Stimulated activated CD4-positive, alpha-beta T cell treated with anti-CD3 and anti-CD28 coated beads, Interleukin-1b, Interleukin-23, amount 100 ng/mL, for 1 hour (primary cell): ENCODE measurements at places on chromosomes 1 and 21.

DNA sequence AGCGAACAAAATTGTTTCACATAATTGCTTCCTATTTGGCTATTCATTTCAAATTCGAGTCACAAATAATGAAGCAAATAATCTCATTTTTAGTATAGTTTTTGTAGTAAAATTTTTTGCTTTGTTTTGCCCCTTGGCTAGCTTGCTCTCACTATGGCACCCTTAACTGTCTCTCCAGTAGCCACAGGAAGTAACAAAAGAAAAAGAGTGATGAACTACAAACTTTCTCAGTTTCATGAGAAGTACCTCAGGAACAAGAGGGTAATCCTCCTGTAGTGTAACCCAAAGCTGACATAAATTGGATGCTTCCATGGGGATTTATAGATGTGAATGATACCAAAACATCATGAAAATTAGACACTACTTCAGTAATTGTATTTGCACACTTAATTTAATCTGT, 242.9 kb downstream of the BARHL2 start:
- DNase-seq: no peak

DNA sequence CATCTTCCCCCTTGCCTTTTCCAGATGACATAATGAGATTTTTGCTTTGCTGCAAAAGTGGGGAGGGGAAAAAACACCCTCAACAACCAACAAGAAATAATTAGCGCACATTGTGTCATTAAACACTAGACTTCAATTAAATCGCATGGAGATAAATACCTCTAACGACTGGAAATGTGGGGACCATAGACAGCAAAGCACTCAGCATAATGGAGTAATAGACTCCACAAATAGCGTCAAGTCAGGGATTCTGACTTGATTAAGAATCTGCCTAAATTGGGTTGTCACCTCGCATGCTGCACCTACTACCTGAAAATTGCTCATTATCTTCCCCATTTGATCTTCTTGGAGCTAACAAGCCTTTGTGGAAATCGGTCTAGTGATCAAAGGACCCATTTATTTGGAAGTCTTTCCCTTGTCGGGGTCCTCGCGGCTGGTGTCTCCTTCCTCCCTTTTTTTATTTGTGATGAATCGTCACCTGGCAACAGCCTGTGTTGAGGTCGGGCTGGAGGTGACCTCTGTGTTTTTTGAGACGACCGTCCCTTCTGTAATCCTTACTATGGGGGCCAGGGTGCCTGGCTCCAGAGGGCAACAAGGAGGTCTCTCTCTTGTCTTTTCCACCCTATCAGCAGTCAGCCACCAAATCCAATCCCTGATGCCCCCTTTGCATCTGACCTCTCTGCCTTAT, 75.3 kb upstream of the IGSF21 start:
- DNase-seq: no peak

DNA sequence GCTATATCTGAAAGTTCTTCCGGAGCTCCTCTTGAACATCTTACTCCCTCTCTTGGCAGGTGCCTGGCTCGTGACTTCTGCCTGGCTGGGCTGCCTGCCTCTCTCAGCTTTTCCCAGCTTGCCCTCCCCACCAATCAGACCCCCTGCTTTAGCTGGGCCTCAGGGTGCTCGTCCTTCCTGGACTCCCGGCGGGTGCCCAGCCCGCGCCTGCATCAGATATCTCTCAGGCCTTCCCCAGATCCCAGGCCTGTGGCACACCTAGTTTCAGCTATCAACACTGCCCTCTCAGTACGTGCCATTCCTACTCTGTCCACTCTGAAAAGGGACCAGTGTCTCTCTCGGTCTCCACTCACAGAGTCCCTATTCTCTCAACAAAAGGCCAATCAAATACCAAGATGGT, 96.5 kb upstream of the CLDN14 start:
- no peak for DNase-seq

DNA sequence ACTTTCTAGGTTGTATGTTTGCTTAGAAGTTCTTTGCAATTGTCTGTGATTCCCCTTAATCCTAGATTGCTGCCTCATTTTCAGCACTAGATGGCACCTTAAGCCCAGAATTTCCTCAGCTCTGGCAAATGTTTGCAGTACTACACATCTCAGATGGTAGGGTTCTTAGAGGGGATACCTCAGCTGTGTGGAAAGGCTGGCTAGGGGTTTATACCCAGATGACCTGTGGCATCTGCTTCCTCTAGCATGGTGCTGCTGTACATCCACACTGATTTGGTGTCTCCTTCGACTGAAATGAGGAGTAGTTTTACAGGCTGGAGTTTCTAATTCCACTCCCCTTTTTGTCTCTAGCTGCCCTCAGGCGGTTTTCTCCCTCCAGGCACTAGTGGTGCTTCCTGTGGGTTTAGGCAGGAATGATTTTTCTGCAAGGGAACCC, 23.5 kb downstream of the ASB17 start:
- no peak for DNase-seq

GRCh38 chr1:37306461-37306860, 167.9 kb upstream of the ZC3H12A start:
- no peak for DNase-seq

DNA sequence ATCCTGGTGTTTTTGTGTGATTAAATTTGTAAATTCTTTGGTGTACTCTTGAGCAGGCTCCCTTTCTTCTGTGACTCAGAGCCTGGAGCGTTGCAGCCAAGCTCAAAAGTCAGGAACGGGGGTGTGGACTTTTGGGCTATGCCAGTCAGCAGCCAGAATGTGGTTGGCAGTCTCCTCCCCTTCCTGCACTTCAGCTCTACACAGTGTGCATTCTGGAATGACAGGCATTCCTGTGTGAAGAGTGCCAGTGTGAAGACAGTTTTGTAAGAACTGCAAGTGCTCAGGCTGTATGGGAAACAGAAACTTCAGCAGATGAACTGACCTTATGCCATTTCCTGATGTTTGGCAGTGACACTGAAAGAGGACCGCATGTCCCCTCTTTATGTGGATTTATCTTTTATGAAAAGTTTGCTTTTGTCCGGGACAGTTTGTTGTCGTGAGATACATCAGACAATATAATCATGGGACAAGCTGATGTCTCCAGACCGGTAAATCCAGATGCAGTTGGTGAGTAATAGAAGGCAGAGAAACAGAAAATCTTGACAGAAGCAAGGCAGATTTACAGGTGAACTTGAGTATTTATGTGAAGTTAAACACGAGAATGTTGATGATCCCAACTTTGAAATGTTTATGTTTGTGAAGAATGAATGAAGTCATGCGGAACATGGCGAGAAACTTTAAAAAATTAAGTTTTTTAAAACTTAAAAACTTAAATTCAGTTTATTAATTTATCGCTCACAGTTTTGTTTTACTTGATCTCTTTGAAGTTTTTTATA, 67.7 kb upstream of the RCC1 start:
- DNase-seq: no peak

DNA sequence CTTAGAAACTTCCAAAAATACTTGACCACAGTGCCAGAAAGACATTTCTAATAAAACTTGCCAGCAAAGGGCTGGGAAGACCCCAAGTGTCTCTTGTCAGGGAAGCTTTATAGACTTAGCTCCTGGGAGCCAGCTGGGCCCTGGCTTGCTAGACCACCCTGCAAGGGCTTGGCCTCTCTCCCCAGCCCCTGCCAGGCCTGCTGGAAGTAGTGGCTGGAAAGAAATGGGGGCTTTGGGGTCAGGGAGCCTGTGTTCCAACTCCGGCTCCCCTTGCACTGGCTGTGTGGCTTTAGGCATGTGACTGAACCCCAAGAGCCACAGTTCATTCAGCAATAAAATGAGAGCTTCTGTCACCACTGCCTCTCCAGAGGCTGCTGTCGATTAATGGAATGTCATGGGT, 31.1 kb downstream of the H3-3A start:
- no peak for DNase-seq

DNA sequence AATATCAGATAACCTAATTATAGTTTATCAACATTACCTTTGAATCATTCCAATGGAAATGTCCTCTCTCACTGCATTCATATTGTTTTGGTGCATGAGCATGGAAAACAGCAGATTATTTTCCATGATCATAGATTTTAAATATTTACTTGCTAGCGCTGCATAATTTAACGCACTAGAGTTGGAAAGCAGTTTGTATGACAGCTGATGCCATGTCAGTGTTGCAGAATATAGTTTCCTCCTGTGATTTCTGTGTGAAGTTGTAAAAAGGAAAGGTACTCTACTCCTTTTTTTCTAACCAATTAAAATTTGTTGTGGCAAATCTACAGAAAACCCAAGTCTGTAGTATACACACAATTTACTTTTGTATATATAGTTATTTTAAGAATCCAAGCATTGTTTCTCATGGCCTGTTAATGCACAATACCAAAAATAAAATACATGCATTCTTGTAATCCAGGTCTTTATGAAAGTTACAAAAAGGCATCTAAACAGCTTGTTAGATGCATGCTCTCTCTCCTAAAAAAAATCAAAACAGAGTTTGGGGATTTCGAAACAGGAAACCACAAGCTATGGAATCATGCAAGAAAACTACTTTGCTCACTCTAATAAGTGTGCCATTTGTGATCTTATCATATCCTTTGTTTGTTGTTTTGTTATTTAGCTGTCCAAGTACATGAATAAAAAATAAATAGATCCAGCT, 1.9 kb upstream of the ATG4C start:
- DNase-seq: no peak

GRCh38 chr21:28337315-28337714, 655.4 kb downstream of the LTN1 start:
- no peak for DNase-seq
